ENCODE measurements at places on chromosomes 6 and 20.

- DNase-seq, result no peak
Observed at GRCh38 chr6:114955363-114955762, 612.5 kb upstream of the HS3ST5 start.

GRCh38 chr20:19937218-19937617 lies 79.9 kb upstream of the NAA20 start:
- DNase-seq, result no peak

- no peak for DNase-seq
Observed at GRCh38 chr20:5357946-5358345, 41.2 kb upstream of the PROKR2 start.

GRCh38 chr6:16705081-16705993 lies 55.9 kb downstream of the ATXN1 start:
- DNase-seq, result no peak

DNA sequence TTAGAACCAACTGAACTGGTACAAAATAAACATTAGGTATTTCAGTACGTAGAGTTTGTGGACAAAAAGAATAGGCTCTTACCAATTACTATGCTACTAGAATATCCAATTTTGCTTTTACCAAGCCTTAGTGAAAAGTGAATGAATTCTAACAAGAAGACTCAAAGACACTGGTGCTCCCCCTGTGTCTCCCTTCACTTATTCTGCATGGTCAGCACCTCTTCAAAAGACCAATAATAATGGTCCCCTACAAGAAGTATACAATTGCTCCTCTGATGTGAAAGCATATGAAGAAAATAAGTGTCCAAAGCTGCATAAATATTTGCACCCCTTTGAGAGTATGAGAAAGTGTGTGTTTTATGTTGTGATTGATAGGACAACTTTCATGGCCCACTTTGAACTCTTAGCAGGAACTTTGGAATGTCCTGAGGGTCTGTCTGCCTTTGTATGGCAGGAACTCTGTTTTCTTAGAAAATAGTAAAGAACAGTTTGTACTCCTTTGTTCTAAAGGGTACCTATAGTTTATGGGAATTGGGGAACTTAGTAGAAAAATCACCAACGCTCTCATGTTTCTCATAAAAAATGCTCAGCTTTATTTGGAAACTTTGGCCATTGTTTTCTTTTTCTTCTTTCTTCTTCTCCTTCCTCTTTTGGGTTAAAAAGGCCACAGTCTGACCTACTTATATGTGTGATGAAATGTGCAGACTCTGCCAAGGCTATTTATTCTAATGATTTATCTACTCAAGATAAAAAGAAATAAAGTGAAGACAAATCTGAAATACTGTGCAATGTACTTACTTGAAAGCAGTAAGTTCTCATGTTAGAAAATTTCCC lies 352.4 kb downstream of the LAMA2 start:
- DNase-seq, result no peak

GRCh38 chr6:99492092-99492491 lies 23.1 kb downstream of the USP45 start:
- DNase-seq, result no peak

GRCh38 chr6:146813554-146813953 lies 214.8 kb downstream of the ADGB start:
- DNase-seq, result no peak

- no peak for DNase-seq
Observed at GRCh38 chr6:50707652-50708300, 5.5 kb upstream of the TFAP2D start.

DNA sequence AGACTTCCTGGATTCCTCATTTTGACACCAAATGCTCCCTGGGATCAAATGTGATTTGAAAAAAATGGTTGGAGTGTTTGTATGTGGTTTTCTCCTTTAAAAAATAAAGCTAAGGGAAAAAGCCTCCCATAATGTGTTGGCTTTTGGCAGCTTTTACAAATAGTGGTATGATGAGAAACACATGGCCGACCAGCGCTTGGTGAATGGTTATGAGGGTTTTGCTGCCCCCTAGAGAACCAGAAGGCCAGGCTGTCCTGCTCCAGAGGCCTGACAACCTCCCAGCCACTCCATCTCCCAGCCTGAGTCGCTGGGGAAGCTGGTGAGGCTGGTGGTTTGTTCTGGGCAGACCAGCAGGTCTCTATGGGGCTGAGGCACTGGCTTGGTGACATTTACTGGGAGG lies 69.3 kb downstream of the CLIC5 start:
- no peak for DNase-seq

GRCh38 chr6:130975325-130975724 lies 87.7 kb downstream of the EPB41L2 start:
- DNase-seq, result no peak

- DNase-seq, result no peak
Observed at GRCh38 chr6:163842467-163842866, 427.9 kb downstream of the QKI start.

GRCh38 chr6:5706124-5707033 lies 300.3 kb downstream of the NRN1 start:
- no peak for DNase-seq

- no peak for DNase-seq
Observed at GRCh38 chr20:25082498-25082873, 545 bp upstream of the VSX1 start.

DNA sequence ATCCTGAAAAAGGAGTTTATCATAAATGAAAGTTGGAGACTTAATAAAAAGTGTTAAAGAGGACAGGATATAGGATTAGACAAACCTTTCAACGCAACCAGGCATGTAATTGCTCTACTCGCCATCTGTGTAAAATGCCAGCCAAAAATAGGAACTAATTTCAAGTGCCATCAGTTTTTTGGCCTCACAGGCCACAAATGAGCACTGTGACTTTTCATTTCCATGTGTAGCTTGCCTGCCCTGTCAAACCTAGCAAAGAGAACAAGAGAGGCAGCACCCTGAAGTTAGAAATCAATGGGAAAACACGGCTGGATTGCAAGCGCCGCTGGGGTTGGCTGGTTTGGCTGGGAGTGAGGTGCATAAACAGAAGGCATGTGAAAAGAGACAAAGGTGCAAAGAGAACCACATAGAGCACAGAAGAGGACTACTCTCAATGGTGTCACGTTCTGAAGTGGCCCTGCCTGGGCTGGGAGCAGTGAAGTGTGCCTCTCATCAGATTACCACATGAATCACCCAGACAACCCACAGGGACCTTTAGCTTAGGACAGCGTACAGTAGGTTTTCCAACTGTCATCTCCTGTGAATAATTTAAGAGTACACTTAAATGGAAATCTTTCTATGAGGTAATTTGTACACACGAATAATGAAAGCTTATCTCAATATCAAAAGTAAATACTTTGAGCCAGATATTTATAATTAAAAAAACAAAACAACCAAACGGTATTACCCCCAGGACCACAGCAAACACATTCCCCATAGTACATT lies 78.0 kb upstream of the NHSL1 start:
- DNase-seq, result no peak

DNA sequence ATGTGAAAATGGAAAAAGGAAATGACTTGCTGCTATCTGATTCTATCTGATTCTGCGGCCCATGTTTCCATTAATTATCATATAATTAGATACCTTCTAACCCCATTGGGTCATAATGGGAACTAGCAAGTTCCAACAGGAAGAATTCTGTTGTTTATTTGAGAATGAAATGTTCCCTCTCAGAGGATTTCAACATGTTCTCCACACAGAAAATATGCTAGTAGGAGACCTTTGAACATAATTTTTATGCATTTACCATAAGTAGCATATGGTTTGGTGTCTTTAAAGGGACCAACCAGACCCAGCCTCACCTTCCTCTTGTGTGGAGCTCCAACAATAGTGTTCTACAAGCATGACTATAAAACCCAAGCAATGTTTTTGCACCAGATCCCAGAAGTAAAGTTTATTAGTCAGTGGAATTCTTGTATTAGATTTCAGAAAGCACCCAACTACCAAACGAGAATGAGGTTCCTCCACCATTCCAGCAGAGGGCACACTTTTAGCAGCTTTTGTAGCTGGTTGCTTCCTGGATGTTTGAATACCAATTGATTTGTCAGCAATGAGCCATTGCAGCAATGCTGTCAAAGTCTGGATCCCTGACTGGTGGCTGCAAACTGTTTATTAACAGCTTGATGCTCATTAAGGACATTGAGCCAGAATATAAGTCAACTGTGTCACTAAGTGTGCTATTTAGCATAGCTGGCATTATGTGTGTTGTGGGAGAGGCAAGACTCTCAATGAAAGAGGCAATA lies 143.6 kb upstream of the GJE1 start:
- peak; percentile 16 for DNase-seq

DNA sequence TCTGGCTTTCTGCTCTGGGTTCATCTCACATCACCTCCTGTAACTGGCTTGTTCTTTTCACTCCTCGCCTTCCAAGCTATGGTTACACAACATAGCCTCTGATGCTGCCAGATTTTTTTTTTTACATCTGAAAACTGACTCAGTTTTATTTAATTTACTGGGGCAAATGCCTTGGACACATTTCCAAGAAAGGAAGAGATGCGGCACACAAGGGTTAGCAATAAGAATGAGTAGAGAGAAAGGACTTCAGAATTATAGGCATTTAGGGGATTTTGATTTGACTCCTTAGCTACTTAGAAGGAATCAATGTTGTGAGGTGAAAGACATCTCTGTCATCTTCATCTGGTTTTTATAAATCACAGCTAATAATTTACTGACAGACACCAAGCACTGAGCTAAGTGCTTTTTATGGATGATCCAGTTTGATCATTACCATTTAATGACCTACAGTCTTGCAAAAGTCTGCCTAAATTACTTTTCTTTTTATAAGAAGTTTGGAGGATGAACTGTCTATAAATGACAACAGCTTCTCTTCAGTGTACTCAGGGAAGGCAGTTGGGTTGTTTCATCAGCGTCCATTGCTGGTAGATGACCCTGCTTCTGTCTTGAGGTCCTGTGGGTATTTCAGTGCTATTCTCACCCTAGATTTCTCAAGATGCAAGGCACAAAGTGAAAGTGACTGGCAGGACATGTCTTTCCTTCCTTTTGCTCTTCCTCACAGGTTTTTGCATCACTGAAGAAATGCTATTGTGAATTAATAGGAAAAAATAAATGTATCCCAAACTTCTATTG lies 31.1 kb downstream of the LAMA4 start:
- DNase-seq, result no peak

DNA sequence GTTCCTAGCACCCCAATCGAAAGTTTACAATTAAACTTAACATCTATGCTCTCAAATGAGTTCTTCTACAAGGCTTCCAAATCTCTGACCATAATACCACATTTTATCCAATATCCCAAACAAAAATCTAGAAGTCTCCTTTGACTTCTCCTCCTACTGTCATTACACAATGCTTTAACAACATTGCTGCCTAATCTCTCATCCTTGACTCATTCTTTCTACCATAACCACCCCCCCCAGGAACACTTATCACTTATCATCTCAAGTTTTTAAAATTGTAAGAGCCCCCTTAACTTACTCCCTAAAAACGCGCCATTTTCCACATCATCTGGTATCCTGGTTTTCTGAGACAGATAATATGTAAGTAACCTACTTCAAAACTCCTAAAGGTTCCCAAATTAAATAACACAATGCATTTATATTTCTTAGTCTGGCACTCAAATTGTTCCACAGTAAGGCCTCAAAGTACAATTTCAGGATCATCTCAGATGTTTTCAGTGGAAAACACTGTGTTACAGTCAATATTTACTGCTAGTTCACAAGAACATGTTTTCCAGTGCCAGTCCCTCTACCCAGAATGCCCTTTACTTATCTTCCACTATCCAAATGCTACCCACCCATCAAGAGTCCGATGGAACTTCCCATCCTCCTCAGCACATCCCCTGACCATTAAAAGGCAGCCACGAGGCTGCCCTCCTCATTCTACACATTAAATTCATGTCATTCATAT lies 308.2 kb upstream of the THEMIS start:
- no peak for DNase-seq

DNA sequence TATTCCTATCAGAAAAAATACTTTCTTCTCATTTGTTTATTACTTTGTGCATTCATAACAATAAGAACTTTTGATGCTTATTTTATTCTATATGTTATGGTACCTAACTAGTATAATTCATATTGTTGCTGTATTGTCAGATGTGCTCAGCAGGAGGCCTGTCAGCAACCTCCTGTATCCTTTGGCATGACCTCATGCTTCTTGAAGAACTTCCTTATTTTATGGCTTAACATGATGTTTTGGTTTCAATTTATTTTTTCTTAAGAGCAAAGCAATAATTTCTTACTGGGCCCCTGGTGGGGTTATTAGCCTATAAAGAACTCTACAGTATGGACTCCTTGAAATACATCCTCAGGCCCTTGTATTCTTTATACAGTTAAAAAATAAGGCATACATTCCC lies 17.3 kb downstream of the GGTLC1 start:
- DNase-seq, result no peak

DNA sequence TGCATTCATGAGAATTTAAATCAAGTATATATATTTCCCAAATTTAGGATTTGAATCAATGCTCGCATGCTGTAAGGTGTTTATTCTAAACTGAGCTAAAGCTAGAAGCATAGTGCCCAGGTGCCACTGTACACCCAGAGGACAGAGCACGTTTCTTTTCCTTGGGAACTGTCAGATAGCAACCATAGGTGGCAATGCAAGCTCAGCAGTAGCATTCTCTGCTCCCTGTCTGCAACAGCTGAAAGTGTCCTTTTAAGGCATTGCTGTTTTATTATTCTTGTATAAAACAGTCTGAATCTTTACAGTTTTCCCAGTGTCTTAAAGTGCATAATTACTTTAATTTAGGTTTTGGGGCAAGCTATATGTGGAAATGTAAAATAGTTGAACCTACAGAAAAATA lies 443.4 kb upstream of the MMS22L start:
- peak; percentile 48 for DNase-seq

GRCh38 chr6:1188199-1188598 lies 123.7 kb upstream of the FOXQ1 start:
- no peak for DNase-seq

GRCh38 chr6:6631053-6631452 lies 42.5 kb downstream of the LY86 start:
- DNase-seq, result no peak

GRCh38 chr6:110708295-110708950 lies 106.8 kb downstream of the CDK19 start:
- DNase-seq, result no peak

DNA sequence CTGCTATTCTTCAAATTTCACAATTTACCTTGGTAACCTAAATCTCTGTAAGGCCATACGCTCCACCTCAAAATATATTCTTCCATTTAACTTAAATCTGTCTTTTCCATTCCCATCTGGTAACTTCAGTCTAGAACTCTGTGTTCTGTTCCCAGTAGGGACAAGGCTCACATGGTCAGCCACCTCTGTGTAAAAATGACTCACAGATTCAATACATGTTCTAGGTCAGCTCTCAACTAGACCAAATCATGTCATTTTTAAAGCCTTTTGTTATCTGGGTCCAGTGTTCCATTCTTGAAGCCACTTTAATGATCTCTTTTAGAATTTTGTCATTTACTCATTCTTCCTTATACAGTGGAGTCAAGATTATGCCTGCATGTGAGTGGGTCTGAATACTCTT lies 315.6 kb upstream of the CITED2 start:
- no peak for DNase-seq

DNA sequence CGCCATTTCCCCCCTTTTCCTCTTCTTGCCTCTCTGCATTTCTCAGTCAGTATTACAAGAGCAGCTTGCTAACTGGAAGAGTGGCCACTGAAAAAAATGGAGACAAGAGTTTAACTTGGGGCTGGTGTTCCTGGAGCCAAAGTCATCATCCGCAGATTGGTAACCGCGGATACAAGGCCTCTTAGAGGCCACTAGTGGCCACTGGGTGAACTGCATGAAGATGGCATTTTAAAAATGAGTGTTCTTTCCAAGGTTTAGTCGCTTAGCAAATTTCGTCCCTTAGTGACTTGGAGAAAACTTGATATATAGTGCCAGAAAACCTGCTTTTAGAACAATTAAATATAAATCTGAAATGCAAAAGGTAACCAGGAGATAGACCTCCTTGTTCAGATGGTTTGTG lies 4.8 kb downstream of the F13A1 start:
- DNase-seq, result peak; percentile 59

All from T47D (cell line).